ENCODE measurements at places on chromosomes 12 and 14. TPM values are rescaled to one million over a fixed set of nuclear protein-coding genes. Genes with fewer than 3 reads are reported as not detected.

The HHIPL1 gene
- 0.16 TPM for total RNA-seq

The FAM181A gene
- total RNA-seq: not detected

The TPPP2 gene
- not detected for total RNA-seq

The SRRM4 gene
- not detected for total RNA-seq

The PIWIL1 gene
- total RNA-seq: not detected

The ITGA7 gene
- 1.6 TPM for total RNA-seq

The CDC42BPB gene
- 73.8 TPM for total RNA-seq

The TAS2R20 gene
- not detected for total RNA-seq

The FOXN3 gene
- 3.5 TPM for total RNA-seq

The MMP19 gene
- total RNA-seq: 0.49 TPM

The CAPZA3 gene
- not detected for total RNA-seq

The JAG2 gene
- 25.3 TPM for total RNA-seq

The EIF2S3B gene
- 0.29 TPM for total RNA-seq

The TESPA1 gene
- total RNA-seq: not detected

The CLEC4D gene
- total RNA-seq: not detected

The CLEC2A gene
- total RNA-seq: not detected

The BDKRB2 gene
- total RNA-seq: 1.7 TPM

The KRT85 gene
- total RNA-seq: not detected

The TAS2R9 gene
- total RNA-seq: not detected

All from A549 treated with GW870086 at 1 μM for 4 hours (cell line).